Stimulated activated CD4-positive, alpha-beta T cell treated with anti-CD3 and anti-CD28 coated beads, Interleukin-1b, Interleukin-23, amount 100 ng/mL, for 1 hour (primary cell): ENCODE measurements at places on chromosomes 2 and 18.

GRCh38 chr2:96202152-96202854 is 6.3 kb downstream of the STARD7 start:
- no peak for DNase-seq

- DNase-seq: no peak
These were observed 370.3 kb downstream of the RIT2 start for GRCh38 chr18:42745171-42745570.

- DNase-seq: no peak
These were observed 40.9 kb downstream of the NRP2 start for GRCh38 chr2:205723179-205723578.

DNA sequence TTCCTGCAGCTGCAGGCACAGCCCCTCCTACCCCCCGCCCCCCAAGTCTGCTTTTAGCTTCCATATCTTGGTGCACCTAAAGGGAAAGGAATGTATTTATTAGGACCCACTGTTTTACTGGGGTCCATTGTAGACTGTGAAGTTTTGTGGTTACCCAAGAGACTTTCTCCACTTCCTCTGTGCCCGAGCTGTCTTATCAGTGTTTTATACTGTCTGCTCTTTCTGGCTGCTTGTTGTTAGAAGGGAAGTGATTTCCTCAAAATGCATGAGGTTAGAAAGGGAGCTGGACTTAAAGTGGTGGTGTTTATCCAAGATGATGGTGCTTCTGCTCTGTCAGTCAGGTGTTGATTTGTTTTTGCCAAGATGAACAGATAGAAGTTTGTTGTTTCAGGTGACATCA is 85.0 kb downstream of the PTH2R start:
- DNase-seq: no peak

DNA sequence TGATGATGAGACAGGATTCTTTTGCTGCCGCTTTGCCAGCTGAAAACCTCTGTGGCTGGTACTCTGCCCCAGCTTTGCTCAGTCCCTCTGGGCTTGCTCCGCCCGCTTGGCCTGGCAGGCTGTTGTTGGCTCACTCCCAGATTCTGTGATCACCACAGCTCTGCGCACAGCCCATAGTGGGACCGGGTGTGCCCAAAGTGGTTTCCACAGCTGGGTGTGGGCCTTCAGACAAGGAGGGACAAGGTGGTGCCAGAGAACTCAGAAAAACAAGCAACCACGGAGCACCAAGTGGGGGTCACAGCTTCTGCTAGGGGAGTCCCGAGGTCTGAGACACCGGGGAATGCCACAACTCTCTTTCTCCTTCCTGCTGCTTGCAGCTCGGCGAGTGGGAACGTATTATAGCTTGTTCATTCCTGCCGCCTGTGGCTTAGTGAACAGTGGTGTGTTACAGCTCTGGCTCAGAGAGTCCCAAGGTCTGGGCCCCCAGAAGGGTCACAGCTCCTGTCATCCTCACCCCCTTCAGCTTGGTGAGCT is 9.2 kb upstream of the KYNU start:
- DNase-seq: no peak

DNA sequence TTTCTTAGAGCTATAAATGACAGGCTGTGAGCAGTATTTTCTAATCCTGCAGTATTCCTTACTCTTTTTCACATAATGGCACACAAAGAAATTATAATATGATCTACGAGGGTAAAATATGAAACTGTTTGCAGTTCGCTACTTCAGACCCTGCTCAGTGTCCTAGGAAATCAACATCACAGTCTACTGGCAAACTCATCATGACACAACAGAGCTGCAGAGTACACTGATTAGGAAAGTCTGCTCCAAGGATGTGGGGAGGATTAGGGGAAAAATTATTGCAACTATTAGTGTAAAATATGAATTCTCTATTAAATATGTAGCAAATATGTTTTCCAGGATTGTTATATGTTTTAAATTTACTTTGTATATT is 149.2 kb upstream of the REG3G start:
- DNase-seq: no peak

DNA sequence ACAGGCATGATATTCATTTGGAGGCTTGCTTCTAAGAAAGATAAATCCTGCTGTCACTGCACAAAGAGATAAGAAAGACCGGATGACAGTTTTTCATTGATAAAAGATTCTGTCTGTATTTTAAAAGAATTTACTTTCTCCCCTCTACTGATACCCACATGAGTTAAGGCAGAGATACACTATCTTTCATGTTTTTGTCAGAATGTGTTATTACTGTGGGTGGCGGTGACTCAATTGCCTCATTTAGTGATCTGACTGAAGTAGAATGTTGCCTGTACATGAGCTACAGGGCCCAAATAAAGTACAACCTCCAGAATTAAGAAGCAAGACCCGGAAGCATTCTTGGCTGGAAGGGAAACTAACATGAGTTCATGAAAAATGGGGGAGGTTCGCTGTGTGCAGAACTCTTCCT is 480.0 kb downstream of the SLC4A3 start:
- no peak for DNase-seq

- no peak for DNase-seq
These were observed 37.0 kb upstream of the METTL21A start for GRCh38 chr2:207662203-207662602.

GRCh38 chr2:157903151-157903550 is 27.0 kb upstream of the ACVR1 start:
- DNase-seq: no peak

- DNase-seq: no peak
These were observed 503.6 kb upstream of the TNP1 start for GRCh38 chr2:217363470-217363869.

- no peak for DNase-seq
These were observed 119.5 kb upstream of the ZFP36L2 start for GRCh38 chr2:43345872-43346271.

GRCh38 chr2:235639885-235640284 is 146.0 kb downstream of the AGAP1 start:
- DNase-seq: no peak

DNA sequence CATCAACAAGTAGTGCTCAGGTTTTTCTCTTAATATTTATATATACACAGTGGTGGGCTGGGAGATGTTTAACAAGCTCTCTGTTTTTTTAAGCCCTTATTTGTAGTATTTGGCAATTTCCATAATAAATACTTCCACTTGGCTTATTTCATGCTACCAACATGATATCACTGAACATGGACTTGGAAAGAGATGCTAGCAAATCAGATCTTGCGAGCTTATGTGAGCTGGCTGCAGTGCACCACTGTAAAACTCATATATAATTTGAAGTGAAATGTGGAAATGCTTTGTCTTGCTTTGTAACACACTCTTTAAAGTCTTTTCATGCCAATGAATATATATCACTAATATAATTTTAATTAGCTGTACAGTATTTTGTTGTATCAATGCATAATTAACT is 155.7 kb downstream of the ALK start:
- no peak for DNase-seq

GRCh38 chr18:58562146-58562998 is 66.5 kb downstream of the ALPK2 start:
- DNase-seq: no peak

GRCh38 chr18:9092665-9093064 is 9.8 kb upstream of the NDUFV2 start:
- DNase-seq: no peak

GRCh38 chr2:219430633-219431615 is 3.7 kb upstream of the SPEG start:
- no peak for DNase-seq

GRCh38 chr18:44731530-44732237 is 51.0 kb downstream of the SETBP1 start:
- no peak for DNase-seq

DNA sequence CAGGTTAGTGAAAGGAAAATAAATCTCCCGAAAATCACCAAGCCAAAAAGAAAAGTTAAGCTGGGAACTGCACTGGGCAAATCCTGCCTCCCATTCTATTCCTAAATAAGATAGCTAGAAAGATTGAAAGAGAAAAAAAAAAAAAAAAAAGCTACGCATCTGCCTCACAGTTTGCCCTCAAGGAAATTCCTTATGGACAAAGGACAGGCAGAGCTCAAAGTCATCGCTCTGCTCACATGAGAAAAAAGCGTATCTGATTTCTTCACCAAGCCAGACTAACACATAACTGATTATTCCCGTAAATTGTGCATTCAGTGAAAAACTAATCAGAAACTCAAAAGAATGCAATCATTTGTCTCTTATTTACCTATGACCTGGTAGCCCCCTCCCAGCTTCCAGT is 50.0 kb downstream of the PUM2 start:
- no peak for DNase-seq

GRCh38 chr2:196278491-196278911 is 107.1 kb upstream of the STK17B start:
- no peak for DNase-seq

GRCh38 chr2:55590810-55591440 is 26.5 kb downstream of the PPP4R3B start:
- no peak for DNase-seq

DNA sequence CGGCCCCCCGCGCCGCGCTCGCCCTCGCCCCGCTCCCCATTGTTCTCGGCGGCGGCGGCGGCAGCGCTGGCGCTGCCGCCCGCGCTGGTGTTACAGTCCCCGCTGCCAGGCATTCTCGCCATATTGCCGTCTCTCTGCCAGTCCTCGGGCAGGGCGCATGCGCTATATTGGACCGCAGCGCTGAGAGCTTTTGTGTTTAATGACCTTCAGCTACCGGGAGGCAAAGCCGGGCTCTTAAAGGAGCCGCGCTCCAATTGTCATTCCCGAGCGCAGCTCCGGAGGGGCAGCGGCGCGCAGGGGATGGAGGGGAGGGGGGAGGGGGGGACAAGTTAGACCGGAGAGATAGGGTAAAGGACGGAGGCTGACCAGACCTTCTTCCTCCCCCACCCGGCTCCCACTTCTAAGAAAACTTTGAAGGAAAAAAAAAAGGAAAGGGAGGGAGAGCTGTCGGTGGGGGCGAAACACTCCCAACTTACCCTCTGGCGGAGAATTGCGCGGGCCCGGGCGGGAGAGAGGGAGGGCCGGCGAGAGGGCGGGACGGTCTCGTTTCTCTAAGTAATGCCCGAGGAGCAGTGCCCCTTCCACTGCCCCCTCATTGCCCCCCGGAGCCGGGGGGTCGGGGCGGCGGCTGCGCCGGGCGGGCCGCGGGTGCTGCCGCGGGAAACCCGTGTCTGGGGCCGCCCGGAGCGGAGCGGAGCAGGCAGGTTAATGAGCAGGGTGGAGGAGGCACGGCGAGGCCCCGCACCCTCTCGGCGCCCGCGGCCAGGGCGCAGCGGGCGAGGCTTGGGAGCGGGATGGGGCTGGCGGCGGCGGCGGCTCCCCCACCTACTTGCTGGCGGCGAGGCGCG is at the start of gene KCTD1:
TSS of gene KCTD1 (minus strand) at position 139 of the 848 bp plus-strand sequence. CDS start at position 122, 17 bp downstream.
- DNase-seq: no peak

DNA sequence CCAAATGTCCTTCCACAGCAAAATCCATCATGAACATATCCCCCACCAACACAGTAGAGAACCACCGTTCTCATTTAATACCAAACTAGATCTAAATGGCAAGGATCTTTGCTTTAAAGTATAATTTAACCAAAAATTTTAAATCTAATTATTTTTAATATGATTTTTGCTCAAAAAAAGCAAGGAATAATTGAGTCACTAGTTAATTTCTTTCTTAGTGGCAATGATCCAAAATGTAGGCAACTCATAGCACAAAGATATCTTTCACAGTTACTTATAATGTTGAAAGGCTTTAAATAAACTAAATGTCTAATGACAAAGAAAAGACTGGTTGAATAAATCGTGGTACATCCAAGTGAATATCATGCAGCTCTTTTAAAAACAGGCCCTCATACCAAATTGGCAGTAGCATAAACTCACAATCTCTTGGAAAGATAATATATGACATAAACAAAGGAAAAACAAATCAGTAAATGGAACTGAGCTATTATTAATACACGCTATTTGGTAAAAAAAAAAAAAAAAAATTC is 20.3 kb downstream of the PTPN2 start:
- no peak for DNase-seq

- DNase-seq: no peak
These were observed 1.3 kb downstream of the CPS1 start for GRCh38 chr2:210557721-210558120.
